ENCODE measurements at places on chromosomes 12 and 14. TPM values are rescaled to one million over a fixed set of nuclear protein-coding genes. Genes with fewer than 3 reads are reported as not detected.

DNA sequence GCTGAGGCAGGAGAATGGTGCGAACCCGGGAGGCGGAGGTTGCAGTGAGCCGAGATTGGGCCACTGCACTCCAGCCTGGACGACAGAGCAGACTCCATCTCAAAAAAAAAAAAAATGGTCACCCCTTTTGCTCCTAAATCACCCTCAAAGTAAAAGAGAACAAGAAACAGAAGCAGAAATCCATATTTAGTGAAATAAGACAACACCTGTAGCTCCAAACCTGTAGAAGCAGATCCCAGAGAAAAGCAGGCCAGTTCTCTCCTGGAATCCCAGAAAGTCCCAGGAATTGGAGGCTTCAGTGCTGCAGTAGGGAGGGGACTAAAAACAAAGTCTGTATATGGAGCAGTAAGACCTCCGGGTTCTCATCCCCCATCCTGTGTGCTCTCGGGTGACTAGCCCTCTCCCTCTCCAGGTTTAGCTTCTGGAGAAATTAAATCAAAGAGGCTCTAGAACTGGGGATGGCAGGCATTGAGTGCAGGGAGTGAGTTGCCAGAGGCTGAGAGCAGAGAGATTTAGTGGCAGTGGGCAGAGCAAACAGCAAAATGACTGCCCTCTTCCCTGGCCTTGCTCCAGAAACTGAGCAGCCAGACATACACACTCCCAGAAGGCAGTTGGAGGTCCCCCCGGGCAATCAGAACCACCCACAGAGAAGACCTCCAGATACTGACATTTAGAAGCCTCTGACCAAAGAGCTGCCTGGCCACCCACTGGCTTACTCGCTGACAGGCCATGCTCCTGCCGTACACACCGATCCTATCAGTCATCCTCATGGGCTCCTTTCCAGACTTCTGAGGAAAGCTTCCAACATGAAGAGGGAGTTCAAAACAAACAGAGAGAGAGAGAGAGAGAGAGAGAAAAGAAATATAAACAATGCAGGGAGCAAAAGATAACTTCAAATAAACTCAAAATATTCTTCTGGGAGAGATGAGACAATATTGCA lies 6.3 kb upstream of the MLXIP start:
- no peak for DNase-seq

The TMEM233 gene
- total RNA-seq = not detected

DNA sequence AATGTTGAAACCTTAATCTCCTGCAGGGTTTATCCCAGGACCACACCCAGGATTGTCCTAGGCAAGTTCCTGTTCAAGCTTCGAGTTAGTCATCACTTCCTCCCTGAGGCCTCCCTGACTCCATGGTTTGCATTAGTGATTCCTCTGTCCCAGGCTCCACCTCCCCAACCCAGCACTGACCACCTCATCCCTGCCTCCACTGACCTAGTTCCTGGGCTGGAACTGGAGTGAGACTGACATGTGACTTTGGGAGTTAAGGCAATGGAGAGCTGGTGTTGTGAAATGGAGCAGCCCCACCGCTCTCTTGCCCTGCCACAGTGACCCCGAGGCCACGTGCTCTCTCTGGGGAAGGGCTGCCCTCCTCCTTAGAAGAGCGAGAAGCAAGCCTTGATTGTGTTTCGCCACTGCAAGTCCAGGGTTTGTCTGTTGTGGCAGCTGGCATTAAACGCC lies 15.8 kb upstream of the DTX1 start:
- DNase-seq = no peak

The SALL2 gene
- 11.8 TPM for total RNA-seq

The CTSG gene
- total RNA-seq = 0.98 TPM

The OTX2 gene
- not detected for total RNA-seq

The KRT78 gene
- 2.0 TPM for total RNA-seq

The LRRC43 gene
- 0.80 TPM for total RNA-seq

The NTF3 gene
- total RNA-seq = not detected

Measured in breast epithelium (tissue), 4 donors.